ENCODE measurements at places on chromosomes 3 and 15. TPM values are rescaled to one million over a fixed set of nuclear protein-coding genes. Genes with fewer than 3 reads are reported as not detected.
A peak's percentile ranks its signal among the peaks of the same experiment; 100 is the strongest.

DNA sequence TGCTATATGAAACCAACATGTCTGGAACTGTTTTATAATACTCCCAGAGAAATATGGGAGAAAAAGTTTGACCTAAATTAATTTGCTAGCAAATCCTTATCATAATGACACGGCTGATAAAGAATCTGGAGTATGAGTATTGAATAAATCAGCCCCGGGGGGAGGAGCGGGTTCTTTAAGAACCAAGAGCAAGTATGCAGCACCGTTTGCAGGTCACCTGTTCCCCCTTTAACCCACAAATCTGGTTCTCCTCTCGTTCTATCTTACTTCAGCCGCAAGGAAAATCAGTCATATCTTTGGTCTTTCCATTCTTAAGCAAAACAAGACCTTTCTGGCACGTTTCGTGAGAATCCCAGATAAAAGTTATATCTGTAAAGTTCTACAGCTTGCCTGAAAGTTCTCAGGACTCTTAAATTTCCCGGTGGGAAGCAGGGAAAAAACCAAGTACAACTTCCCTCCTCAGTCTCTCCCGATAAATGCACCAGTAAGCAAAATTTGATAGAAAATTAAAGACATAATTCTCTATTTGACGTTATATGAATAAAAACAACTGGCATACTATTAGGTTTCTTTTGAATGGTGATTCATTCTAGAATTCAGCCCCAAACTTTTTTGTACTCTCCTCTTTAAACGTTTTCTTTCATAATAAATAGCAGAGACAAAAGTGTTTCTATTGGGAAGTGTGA is 348.6 kb downstream of the ZBBX start:
- DNase-seq: no peak

GRCh38 chr3:131036986-131037385 is 10.3 kb downstream of the NEK11 start:
- no peak for DNase-seq

The ADAMTSL3 gene
- total RNA-seq: 22.2 TPM

The ACAN gene
- 0.13 TPM for total RNA-seq

The APBA2 gene
- 22.7 TPM for total RNA-seq

The TLNRD1 gene
- 12.0 TPM for total RNA-seq

GRCh38 chr15:82122746-82123400 is 77.1 kb upstream of the MEX3B start:
- DNase-seq: no peak

DNA sequence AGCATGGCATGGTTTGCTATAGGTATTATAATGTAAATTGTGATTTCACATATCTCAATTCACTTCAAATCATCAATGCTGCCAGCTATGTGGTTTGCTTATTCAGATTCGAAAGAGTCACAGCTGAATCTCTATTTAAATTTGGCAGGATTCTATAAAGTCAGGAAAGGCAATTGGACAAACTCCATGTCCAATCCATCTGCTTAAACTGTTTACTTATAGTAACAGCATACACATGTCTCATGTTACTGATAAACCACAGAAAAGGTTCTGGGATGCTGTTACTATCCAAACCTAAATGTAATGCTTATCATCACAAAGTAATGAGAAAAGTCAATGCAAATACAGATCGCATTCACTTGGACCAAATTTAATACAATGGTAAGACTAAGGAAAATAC is 229.7 kb downstream of the ISL2 start:
- no peak for DNase-seq

The KBTBD8 gene
- total RNA-seq: 1.8 TPM

DNA sequence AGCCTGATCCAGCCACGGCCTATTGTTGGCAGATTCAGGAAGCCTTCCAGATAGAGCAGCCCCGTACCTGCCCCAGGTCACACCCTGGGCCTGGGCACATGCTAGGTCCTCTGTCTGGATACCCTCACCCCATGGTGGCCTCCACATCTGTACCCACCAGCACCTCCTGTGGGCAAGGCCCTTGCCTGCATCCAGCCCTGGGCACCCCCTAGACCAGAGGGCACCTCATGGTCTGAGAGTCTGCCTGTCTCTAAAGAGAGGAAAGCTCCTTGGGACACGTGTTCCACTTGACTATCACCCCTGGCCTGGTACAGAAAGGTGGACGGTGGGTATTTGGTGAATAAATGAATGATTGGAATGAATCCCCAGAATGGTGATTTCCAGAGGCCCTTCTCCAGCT is 8.9 kb upstream of the COMMD4 start:
- no peak for DNase-seq

DNA sequence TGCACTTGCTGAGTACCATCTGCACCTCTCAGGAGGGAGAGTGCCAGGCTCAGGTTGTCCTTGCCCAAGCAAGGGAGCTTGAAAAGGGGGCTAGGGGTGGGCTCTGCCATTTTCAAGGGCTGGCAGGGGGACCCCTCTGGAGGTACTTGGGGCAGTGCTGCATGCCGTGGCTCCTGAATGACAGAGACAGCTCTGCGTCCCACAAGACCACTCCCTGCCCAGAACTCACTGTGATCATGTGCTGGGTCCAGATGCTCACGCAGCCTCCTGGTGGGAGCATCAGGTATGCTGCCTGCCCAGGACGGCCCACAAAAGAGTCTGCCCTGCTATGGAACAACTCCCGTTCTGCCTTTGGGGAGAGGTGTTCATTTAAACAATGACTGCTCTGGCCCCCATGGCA is 165.2 kb downstream of the GOLGA6L4 start:
- DNase-seq: no peak

- no peak for DNase-seq
These were observed 3.8 kb upstream of the ACAD9 start for GRCh38 chr3:128875556-128876120.

GRCh38 chr3:144770281-144770680 is 798.7 kb downstream of the DIPK2A start:
- peak; percentile 7 for DNase-seq

- DNase-seq: no peak
These were observed 324.6 kb downstream of the MFSD1 start for GRCh38 chr3:159126261-159127020.

DNA sequence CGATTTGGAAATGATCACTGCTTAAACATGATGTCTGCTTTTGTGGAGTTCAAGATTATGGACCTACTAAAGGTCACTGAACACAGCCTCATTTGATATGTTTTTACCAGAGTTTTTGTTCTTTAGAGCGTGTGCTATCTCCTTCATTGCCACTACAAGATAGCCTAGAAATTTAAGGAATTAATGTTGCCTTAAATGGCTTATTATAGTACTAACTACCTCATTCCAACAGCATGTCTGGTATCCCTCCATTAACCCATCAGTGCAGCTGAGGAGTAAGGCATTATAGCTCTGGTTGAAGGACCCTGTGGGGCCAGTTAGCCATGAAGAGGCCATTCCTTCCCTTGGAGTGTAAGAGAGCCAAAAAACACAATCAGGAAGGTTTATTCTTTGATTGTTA is 2.3 kb upstream of the FAM43A start:
- no peak for DNase-seq

The PIK3CB gene
- total RNA-seq: 12.3 TPM

The LRRC31 gene
- total RNA-seq: not detected

The DOCK3 gene
- not detected for total RNA-seq

The WDR53 gene
- 6.3 TPM for total RNA-seq

The TRH gene
- not detected for total RNA-seq

GRCh38 chr15:71434774-71435173 is 319.5 kb downstream of the THSD4 start:
- DNase-seq: no peak

DNA sequence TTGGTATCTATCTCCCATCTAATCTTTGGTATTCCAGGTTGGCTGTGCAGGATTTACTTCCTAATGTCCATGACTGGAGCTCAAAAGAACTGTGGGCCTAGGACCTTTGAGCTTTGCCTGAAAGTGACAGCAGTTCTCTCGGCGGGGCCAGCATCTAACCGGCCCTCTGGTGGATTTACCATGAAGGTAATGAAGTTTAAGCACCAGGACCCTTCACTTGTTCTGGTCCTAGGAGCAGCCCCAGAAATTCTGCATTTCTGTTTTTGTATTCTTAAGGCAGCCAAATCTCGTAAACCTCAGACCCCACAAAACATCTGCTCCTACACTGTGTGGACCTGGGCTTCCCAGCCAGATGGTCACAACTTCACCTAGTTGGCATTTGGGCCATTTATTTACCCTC is 13.0 kb downstream of the CALML4 start:
- DNase-seq: no peak

GRCh38 chr3:94967196-94967595 is 904.3 kb downstream of the NSUN3 start:
- no peak for DNase-seq

The GOLGA8T gene
- under 0.01 TPM for total RNA-seq

DNA sequence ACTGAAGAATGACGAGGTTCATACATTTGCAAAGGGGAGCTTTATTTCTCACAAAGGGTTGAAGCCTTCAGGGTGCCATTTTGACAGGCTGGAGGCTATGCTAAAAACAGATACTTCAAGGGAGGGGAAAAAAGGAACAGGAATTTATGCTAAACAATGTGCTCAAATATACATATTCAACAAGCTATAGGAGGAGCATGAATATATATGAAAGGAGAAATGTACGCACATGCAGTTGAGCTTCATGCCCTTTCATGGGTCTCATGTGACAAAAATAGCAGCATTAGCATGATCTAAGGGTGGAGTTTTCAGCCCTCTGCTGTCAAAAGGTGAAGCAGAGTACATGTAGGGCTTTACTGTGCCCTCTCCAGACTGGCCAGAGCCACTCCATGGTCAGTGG is 44.3 kb upstream of the FSIP1 start:
- no peak for DNase-seq

The KLHL6 gene
- 2.1 TPM for total RNA-seq

GRCh38 chr3:181752202-181752671 is 40.5 kb downstream of the SOX2 start:
- DNase-seq: no peak

The SOX14 gene
- not detected for total RNA-seq

The CELSR3 gene
- total RNA-seq: 0.25 TPM

DNA sequence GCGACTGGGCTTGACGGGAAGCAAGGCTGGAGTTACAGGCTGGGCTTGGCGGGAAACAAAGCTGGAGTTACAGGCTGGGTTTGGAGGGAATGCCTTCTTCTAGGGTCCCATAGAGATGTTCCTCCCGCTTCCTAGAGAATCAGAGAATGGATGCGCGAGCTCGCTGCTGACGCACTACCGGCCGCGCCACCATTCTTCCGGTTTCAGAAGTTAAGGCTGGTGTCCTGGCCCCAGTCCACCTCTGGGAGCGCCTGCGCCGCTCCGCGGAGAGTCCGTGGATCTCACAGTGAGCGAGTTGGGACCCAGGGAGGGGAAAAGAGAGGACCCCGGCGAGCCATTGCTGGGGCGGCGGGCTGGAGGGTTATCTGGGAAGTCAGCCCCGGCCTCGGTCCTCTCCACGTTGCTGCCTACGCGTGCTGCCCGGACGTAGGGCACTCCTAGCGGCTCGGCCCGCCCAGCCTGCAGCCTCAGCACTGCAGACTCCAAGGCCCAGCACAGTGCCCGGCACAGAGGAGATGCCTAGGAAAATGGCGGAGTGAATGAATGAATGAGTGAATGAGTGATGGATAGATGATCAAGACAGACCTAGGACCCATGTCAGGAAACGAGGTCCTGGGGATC is at the start of gene ZNF502:
TSS of gene ZNF502 (plus strand) at position 206 of the 621 bp plus-strand sequence. CDS start 7,602 bp downstream, outside the sequence.
- peak; percentile 87 for DNase-seq

DNA sequence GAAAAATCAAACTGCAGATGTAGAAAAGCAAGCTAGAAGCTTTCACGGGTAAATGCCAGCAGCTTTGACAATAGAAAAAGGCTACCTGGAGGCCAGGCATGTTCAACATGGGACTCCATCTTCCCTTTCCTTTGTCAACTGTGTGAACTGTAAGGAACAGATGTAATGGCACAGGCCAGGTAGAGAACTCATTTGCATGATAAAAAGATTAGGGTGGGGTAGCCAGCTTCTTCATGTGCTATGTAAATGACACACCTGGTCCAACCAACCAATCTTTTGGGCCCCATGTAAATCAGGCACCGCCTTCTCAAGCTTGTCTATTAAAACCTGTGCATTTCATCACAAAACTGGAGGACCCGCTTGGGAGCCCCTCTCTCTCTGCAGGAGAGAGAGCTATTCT is 686.5 kb upstream of the GOLIM4 start:
- DNase-seq: no peak

The TMEM266 gene
- not detected for total RNA-seq

- no peak for DNase-seq
These were observed 19.5 kb downstream of the RYK start for GRCh38 chr3:134231131-134231530.

DNA sequence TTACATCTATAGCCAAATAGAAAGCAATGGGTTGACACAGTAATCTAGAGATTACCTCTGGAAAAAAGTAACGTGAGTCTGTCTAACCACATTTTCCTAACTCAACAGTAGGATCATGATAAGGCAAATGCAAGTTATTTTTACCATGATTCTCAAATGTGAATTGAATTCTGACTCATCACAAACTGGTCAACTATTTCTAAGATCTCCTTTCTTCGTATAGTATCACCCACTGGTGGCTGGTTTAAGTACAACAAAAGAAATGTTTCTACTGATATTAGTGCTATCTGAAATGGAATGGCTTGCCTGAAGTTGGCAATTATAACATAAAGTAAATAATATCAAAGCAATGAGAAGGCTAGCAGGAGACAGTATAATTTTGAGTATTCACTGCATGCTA is 102.2 kb downstream of the ABI3BP start:
- DNase-seq: peak; percentile 59

The IMPG2 gene
- 0.26 TPM for total RNA-seq

GRCh38 chr3:53806182-53807116 is 39.8 kb downstream of the CHDH start:
- DNase-seq: no peak

The UROC1 gene
- total RNA-seq: not detected

DNA sequence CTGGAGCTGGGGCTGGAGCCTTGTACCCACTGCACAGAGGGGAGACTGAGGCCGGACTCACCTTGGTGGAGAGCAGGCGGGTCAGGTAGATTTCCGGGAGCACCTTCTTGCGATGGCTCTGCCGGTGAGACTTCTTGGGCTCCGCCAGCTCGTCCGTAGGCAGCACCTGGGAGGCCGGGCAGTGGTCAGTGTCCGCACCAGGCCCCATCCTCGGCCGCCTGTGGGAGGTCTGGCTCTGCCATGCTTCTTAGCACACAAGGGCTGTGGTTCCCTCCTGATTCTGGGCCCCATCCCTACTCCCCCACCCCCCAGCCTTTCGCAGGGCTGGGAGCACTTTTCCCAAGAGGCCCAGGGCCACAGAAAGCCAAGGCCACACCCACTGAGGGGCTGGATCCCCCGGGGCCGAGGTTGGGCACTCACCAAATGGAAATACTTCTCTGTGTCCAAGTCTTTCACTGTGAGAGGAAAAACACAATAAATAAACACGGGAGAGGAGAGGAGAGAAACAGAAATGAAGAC is 17.4 kb downstream of the H1-8 start:
- DNase-seq: no peak

- DNase-seq: no peak
These were observed 217.7 kb downstream of the MEIS2 start for GRCh38 chr15:36882487-36883131.

GRCh38 chr15:64288999-64289398 is 67.0 kb downstream of the CSNK1G1 start:
- no peak for DNase-seq

The STX19 gene
- total RNA-seq: not detected
